ENCODE measurements at places on chromosomes 5 and 9.

DNA sequence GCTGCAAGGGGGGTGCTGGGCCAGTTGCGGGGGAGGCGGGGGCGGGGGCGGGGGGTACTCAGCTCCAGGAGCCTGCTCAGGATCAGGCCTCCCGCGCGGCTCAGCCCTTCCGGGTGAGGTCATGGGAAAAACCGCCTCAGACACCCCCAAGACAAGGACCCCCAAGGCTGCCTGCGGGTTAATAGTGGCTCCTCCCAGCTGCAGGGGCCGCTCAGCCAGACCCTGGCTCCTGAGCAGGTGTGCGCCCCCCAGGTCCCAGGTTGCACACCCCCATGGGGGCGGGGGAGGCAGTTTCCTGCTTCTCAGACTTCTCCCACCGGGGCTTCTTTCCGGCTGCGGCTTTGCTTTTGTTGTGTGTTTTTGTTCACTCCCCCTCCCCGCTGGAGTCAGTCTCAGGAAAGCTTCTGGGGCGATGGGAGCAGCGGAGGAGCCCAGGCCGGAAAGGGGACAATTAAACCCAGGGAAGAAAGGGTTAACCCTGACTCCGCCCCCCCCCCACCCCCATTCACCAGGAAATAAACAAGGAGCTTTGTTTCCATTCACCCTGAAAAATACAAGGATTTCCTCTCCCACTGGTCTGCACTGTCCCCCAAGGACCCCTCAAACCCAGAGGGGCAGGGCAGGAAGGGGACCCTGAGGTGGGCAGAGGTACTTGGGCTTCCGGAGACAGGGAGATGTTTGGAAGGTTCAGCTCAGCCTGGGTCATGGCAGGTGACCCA is 42.3 kb upstream of the NOTCH1 start:
- DNase-seq = no peak

GRCh38 chr5:133758641-133759040 is 146.3 kb upstream of the FSTL4 start:
- DNase-seq = no peak

DNA sequence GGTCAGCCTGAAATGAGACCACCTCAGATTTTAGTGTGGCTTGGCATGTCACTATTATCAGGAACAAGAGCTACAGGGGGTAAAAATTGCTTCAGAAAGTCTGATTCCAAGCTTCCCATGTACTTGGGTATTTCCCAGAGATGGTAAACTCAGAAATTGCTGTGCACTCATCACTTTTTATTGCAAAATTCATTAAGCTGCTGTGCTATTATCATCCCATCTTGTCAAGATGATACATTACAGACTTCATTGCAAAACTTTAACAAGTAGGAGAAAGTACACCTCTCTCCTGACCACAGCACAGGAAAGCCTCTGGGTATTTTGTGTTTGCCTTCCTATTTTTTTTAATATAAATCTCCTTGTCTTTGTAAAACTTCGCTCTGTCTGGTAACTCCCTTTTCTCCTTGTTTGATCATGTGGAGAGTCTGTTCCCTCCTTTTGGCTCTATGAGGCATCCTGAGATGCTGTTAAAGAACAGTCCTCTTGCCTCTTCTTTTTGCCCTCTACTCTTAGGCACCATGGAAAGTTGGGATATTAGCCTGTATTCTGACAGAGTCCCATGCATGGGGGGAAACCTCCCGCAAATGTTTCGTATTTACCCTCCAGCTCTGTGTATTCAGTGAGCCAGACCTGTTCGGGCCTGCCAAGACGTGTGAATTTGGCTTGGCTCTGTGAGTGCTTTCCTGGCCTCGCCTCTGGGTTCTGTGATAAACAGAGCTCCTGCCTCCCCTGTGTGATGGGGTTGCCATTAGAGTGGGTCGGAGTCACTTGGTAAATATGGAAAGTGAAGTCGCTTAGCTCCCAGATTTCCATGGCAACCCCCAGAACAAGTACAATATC is 260.7 kb downstream of the NR3C1 start:
- no peak for DNase-seq

DNA sequence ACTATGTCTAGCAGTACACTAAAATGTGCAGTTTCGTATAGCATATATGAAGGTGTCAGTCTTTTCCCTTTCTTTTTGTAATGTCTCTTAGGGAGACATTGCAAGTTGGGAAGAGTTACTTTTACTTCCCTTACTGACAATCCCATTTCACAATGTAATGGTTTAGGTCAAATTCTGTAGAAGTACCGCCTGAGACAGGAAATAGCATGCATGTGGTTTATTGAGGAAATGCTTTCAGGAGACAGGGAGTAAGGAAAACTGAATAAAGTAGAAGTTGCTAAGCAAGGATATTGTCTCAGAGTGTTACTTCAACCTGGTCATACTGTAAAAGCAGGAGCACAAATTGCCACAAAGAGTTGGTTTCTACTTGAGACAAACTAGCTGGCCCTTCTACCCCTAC is 32.1 kb upstream of the MSANTD3 start:
- no peak for DNase-seq

DNA sequence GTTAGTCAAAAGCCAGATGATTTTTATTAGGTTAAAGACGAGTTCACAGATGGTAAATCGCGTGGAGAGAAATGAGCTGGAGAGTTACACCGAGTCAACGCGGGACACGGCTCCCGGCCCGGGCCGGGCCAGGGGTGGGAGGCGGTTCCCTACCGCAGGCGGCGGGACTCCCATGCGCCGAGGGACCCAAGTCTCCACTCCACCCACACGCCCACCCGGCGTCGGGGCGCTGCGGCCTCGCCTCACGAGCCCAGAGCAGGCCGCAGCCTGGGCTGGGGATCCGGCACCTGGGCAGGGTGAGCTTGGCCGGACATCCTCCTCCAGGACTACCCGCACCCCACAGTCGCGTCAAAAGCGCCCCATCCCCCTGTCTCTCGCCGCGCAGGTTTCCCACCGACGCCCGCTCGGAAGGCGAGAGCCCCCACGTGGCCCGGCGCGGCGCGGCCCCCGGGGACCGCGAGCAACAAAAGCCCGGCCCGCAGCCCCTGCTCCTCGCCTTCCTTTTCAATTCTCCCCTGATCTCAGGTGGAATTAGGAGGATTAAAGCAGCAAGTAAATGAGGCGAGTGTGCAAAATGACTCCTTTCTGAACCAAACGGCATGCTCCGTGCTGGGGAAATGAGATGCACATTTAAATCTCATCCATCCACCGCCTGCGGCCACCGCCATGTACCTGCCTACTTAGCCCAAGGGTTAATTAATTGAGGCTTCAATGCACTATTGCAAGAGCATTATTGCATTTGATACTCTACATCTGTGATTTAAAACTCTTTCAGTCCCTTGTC is 196.5 kb upstream of the TBCA start:
- no peak for DNase-seq

DNA sequence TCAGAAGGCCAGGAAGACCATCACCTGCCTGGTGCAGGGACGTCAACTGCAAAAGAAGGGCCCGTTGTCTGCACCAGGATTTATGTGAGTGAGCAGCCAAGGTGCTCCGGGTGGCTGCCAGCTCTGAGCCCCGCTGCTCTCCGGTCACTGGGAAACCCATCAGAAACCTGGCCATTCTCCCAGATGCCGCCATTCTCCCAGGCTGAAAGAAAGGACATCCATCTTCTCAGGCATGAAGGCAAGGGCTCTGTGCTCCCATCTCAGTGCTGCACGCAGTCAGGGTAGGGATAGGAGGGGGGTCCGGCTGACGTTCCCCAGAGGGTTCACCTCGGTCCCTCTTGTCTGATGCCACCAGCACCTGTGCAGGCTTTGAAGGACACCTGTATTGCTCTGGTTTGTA is 158.4 kb downstream of the ERCC6L2 start:
- DNase-seq = no peak

- no peak for DNase-seq
Observed at GRCh38 chr9:73906671-73907070, 590.5 kb upstream of the RORB start.

- peak; percentile 22 for DNase-seq
Observed at GRCh38 chr9:132114102-132114707, 34.5 kb upstream of the MED27 start.

- peak; percentile 66 for DNase-seq
Observed at GRCh38 chr9:119283078-119283794, 86.0 kb downstream of the BRINP1 start.

GRCh38 chr5:125056671-125057485 is 310.4 kb upstream of the ZNF608 start:
- DNase-seq = no peak

GRCh38 chr5:9903801-9904200 is 273.6 kb upstream of the TAS2R1 start:
- peak; percentile 29 for DNase-seq

GRCh38 chr9:126326228-126327005 is at the start of gene MVB12B:
Gene MVB12B, plus strand, starts transcription at chr9:126326829. Its CDS starts 101 bp downstream, at chr9:126326930.
- no peak for DNase-seq

- DNase-seq = no peak
Observed at GRCh38 chr5:132310141-132310834, 16.1 kb downstream of the SLC22A4 start.

DNA sequence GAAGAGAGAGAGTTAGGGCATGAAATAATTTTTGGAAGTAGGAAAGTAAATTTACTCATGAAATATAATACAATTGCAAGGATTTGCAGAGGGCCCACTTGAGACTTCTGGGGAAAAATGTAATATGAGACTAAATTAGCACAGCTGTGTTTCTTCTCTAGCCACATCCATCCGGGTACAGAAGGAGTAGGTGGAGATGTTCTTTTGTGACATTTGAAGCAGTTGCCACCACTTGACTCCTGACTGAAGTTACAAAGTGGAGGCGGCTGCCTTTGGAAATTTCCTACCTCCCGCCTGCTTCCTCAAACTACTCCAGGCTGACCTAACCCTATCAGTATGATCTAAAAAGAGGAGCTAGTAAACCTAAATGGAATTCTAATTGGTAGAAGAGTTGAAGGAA is 58.1 kb upstream of the SHISAL2B start:
- DNase-seq = no peak

DNA sequence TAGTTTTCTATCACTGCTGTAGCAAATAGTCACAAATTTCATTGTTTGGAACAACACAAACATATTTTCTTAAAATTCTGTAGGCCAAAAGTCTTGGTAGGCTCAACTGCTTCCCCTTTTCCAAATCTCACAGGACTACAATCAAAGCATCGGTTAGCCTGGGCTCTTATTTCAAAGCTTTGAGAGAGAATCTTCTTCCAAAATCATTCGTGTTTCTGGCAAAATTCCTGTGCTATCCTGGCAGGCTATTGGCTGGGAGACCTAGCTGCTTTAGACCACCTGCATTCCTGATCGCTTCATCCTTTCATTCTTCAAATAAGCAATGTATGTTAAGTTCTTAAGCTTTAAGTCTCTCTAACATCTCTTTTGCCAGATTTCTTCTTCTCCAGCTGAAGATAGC is 629.8 kb upstream of the CDH18 start:
- DNase-seq = no peak
